ENCODE measurements at places on chromosomes 6 and 20.

GRCh38 chr6:159985296-159985945, 16.5 kb downstream of the IGF2R start:
- no peak for DNase-seq

DNA sequence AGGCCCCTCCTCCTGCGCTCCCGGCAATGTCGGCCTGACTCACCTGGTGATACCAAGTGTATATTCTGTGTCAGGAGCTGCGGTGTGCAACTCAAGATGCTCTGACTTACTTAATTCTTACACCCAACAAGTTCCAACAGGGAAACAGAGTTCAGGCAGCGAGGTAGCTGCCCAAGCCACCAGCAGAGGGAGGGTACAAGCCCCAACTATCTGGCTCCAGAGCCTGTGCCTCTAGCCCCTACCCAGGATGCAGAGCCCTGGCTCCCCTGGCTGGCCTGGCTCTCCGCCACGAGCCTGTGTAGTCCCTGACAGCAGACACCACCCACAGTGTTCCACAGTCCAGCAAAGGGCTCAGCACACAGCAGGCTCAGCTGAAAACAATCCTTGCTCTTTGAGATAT, 34.9 kb downstream of the C20orf203 start:
- DNase-seq, result no peak

GRCh38 chr6:137471497-137471896, 22.7 kb downstream of the OLIG3 start:
- no peak for DNase-seq

GRCh38 chr6:167750956-167751358, 75.8 kb upstream of the AFDN start:
- no peak for DNase-seq

- no peak for DNase-seq
Measured at GRCh38 chr6:111865049-111865585, 8.1 kb downstream of the FYN start.

DNA sequence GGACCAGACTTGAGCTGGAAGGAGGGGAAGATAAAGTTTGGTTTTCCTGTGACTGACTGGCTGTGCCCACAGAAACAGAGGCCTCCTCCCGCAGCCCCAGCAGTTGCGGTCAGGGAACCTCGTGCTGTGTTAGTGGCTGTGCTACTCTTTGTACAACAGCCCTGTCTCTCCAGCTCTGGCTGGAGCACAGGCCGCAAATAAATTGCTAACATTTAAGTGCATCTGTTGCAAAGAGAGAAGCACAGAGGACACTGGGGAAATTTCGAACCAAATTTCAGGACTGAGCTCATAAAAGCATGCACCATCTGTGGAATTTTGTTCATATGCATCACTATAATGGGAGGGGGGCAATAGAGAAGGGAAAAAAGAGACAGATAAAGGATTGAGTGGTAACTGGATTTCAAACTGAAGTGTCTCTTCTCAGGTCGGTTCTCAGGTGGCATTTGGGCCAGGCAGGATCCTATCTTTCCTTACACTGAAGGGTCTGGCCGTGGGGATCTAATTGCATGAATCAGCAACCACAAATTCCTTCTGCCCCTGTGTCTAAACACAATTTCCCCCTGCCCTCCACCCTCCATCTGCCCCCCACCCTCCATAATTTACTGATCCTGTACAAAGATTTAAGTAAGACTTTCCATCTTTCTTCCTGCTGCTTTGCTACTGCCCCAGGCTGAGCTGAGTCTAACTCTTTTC, 88.9 kb upstream of the ATXN1 start:
- DNase-seq, result no peak

DNA sequence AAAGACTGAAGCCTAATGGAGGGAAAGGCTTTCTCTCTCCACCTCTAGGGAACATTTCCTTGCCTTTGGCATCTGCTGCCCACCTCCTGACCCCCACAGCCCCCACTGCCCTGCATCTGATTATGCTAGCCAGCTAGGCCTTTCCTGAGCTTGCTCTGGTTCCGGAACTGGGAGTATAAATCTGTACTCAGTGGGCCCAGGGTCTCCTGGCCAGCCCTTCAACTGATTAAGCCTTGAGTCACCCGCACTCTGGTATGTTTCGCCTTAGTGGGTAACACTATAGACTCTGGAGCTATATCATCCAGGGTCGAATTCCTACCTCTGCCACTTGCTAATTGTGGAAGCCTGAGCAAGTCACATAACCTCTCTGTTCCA, 45.6 kb upstream of the RIPOR2 start:
- DNase-seq, result no peak

- DNase-seq, result no peak
Measured at GRCh38 chr6:154951345-154952200, 43.5 kb upstream of the TIAM2 start.

DNA sequence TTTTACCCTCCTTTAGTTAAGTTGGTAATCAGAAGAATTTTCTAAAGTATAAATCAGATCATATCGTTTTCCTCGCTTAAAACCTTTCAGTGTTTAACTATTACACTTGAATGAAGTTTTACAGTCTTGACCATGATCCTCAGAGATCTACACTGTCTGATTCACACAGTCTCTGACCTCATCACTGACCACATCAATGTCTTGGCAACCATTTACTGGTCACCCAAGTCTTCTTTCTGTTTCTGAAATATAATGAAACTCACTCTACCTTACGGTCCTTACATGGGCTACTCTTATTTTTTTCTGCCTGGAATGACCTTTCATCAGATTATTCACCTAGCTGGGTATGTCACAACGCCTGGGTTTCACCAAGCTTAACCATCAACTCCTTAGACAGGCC, 71.4 kb downstream of the ADGB start:
- DNase-seq, result no peak

- no peak for DNase-seq
Measured at GRCh38 chr20:33481431-33481941, 8.4 kb upstream of the CBFA2T2 start.

- no peak for DNase-seq
Measured at GRCh38 chr20:61055180-61056010, 196.7 kb upstream of the CDH4 start.

DNA sequence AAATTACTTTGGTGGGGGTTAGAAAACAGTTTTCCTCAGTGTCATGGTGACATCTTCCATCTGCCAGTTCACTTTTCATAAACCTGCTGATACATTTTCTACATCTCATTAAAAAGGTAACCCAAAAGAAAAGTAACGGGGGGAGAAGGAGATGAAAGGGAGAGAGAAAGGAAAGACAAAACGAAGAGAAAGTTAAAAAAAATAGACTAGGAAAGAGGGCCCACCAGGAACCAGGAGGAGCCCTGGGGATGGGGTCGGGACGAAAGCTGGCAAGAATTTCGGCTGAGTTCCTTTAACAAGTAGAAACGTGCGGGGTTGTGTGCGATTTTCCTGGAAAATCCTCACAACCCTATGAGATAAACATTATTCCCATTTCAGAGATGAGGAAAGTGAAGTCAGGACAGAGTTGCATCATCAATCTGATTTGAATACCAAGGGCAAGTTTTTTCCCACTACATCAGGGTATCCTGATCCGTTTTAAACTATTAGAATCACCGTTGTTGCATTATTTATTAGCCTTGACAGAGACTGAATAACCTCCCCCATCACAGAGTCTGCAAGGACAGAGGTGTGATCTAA, 53.4 kb upstream of the TPD52L1 start:
- DNase-seq, result no peak

GRCh38 chr6:37630281-37630799, 67.3 kb downstream of the MDGA1 start:
- peak; percentile 94 for DNase-seq

DNA sequence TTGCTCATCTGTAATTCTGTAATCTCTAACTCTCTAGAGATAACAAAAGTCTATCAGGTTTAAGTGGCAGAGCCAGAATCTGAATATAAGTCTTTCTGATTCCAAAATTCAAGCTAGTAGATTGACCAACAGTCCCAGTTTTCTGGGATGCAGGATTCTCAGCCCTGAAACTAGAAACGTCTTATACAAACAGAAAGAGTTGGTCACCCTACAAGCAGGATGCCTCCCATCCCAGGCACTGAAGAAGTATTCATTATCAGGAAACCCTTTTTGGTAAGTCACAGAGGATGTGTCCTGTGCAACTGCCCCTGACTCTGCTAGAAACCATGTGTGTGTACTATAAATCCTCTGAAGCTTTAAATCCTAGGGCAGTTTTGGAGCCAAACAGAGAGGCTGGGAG, 135.0 kb downstream of the CARMIL1 start:
- DNase-seq, result no peak

- DNase-seq, result no peak
Measured at GRCh38 chr20:48458601-48459385, 369.0 kb downstream of the PREX1 start.

DNA sequence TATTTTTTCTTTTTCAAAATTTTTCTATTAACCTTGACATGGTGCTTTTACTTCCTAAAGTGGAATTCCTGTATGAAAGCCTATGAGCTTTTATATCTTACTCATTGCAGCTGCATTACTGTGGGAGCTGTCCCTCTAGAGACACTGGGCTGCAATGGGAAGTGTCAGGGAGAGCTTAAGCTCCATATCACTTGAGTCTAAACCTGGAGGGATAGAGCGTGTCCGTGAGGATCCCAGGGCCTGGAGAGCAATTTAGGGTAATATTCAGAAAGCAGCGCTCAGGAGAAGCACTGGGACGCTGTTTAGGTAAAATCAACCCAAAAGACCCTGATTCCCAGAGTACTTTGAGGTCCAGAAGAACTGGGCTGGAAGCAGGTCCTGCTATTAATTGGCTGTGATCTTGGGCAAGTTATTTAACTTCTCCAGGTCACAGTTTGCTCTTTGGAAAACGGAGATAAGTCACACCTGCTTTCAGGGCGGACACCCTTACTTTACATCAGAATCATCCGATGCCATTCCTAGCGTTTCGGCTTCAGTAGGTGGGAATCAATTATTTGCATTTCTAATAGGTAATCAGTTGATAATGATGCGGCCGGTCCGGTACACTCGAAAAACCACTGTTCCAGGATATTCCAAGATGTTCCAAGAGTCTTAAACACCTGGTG, 628 bp upstream of the ERGIC3 start:
- no peak for DNase-seq

- DNase-seq, result no peak
Measured at GRCh38 chr6:148780918-148781436, 34.1 kb downstream of the UST start.

DNA sequence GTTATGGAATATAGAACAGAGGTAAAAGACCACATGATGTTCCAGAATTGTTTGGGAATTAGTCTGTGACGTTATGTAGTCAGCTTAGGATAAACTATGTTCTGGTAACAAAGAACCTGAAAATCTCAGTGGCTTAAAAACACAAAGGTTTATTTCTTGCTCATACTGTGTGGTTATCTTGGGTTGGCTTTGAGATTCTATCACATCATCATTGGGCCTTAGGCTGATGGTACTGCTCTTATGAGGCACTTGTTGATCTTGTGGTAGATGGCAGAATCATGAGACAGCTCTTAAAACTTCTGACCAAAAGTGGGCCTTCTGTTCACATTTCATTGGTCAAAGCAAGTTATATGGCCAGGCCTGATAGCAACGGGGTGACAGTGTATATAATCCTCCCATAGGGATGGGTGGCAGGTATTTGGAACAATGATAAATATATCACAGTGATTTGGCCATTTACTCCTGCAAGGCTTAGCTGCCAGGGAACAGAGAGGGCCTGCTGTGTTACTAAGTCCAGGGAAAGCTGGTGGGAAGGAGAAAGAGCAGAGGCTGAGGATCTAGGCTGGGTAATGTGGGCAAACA, 13.5 kb downstream of the DHX35 start:
- DNase-seq, result no peak

- no peak for DNase-seq
Measured at GRCh38 chr6:107419733-107420132, 39.6 kb downstream of the PDSS2 start.
